GM20000 (cell line): ENCODE measurements at places on chromosomes 1 and 21.

DNA sequence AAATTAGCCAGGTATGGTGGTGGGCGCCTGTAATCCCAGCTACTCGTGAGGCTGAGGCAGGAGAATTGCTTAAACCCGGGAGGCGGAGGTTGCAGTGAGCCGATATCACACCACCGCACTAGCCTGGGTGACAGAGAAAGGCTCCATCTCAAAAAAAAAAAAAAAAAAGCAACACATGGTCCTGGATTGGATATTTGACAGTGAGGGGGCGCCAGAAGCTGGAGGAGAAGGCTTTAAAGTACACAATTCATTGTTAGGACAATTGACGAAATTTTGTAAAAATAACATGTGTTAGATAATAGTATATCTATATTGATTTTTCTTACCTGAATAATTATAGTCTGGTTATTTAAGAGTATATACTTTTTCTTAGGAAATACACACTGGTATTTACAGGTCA, 50.2 kb upstream of the USP25 start:
- DNase-seq, result no peak

DNA sequence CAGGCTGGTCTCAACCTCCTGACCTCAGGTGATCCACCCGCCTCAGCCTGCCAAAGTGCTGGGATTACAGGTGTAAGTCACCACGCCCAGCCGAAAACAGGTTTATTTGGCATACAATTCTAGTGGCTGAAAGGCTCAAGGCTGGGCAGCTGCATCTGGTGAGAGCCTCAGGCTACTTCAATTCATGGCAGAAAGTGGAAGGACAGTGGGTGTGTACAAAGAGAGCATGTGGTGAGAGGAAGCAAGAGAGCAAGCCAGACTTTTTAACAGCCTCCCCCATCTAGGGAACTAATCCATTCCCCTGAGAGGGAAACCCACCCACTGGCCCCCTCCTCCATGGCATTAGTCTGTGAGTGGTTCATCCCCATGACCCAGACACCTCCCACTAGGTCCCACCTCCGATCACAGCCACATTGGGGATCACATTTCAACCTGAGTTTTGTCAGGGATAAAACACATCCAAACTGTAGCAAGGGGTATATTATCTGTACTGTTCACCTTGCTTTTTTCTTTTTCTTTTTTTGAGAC, 9.5 kb downstream of the BMP8A start:
- DNase-seq, result no peak

DNA sequence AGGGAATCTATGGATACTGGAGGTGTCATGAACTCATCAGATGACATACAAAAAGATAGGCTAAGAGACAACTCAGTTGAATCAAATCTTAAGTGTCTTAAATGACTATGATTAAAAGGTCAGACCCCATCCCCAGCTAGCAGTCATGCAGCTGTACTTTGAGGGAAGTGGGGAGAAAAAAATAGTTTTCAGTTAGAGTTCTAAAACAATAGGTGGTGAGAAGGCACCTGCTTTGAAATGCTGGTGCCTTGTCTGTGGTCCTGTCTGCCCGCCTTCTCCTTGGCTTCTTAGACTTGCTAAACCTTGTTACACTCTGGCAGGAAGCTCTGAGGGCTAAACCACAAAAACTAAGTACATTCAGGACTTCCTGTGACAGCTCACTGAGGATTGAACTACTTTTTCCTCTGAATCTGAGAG, 15.3 kb downstream of the CD2 start:
- peak; percentile 61 for DNase-seq

GRCh38 chr1:89578946-89579684, 53.8 kb upstream of the LRRC8C start:
- no peak for DNase-seq

- peak; percentile 73 for DNase-seq
These were observed 12.4 kb downstream of the EPB41 start for GRCh38 chr1:28926629-28927265.

GRCh38 chr1:68383092-68383491, 66.7 kb downstream of the RPE65 start:
- no peak for DNase-seq

- DNase-seq, result no peak
These were observed 16.8 kb downstream of the CNST start for GRCh38 chr1:246583056-246583440.

DNA sequence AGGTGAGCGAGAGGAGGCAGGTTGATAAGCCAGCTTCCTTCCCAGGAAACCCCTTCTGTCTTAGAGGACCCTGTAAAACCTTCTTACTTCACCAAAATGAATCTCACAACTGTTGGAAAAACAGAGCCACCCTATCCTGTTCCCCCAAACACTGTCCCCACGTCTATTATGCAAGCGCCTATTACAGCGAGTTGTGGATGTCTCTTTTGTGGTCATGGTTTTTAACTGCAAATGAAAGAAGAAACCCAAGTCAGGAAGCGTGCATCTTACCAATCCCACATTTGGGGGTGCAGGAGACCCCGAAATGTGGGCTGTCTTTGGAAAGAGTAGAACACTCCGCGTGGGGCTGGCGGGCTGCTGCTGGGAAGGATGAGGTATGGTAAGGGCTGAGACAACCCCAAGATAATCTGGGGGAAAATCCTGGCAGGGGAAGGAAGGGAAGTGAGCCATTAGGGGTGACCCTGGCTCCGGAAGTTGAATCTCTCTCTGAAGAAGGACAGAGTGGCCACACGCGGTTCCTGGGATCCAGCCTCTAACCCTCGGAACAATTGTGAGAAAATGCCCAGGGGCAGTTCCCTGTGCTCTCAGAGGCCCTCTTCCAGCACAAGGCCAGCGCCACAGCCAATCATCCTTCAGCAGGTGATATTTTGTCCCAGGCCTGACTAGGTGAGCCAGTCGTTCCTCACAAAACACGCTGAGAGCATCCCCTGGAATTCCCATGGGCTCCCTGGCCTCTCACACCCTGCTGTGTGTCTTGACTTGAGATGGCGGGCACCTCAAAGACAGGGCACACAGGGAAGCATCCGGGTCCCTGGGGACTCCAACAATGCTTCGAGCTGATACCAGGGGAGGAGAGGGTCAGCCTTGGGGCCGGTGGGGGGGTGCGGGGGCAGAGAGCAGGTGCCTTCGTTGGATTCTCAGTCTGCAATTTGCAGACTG, 168.5 kb upstream of the IRF2BP2 start:
- peak; percentile 29 for DNase-seq

- no peak for DNase-seq
These were observed 494 bp downstream of the UBE2J2 start for GRCh38 chr1:1273209-1273511.

GRCh38 chr1:155043301-155043702, 7.8 kb upstream of the ADAM15 start:
- no peak for DNase-seq

DNA sequence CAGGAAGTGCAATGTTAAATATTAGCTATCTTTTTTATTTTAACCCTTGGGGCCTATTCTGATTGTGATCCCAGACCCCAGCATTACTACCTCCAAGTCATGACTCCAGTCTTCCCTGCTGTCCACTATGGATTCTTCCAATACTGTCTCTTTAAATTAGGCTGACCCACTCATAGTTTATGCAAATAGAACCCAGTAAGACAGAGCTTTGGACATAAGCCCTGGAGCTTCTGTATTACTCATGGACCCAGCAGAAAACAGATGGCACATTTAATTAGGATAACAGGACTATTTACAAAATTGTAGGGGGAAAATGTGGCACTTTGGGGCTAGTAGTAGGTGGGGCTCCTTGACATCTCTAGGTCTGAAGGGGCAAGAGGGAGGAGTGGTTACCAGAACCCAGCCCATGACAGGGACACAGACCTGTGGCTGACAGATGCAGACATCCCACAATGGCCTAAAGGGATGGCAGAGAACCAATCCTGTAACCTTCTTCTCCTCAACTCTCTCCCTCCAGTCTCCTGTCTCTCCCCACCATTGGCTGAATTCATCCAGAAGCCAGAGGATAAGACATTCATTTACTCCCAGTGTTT, 233.5 kb downstream of the OMA1 start:
- DNase-seq, result no peak

DNA sequence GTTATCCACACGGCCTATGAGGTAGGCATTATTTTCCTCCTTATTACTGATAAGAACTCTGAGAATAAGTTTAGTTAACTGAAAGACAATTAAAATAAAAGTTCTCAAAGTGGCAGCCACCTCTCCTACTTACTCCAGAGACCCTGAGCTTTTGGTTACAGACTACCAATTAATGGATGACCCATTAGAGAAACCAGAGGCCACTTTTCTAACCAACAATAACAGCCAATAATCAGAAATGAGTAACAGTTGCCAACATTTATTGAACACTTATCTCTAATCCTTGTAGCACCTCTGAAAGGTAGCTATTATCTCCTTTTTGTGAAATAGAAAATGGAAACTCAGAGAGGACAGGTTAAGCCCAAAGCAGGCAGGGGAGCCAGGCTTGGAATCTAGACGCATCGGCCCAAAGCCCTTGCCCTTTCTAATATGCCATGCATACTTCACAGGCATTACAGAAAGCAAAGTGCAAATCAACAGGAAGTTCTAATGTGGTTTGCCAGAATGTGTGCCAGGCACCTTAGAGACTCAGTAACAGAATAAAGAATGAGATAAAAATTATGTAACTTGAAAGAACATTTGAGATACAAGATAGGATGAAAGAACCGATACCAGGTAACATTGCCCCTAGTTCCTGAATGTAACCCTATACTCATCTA, 50.0 kb downstream of the BEND5 start:
- no peak for DNase-seq

- peak; percentile 89 for DNase-seq
These were observed 3.0 kb downstream of the AURKAIP1 start for GRCh38 chr1:1371746-1372711.

DNA sequence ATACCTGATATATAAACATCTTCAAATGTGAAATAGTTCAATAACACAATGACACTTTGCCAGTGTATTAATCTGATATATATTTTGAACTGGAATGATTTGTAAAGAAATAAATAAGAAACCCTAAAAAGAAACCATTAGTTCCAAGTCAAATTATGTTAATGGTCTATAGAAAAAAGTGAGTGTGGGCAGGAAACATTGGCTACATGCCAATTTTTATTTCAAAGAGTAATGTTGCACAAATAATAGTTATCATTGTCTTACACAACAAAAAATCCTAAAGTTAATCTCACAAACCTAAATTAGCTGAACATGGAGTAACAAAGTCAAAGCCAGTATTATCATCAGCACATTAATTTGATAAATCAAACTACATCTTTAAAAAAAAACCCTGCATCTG, 37.9 kb upstream of the BATF3 start:
- no peak for DNase-seq
